ENCODE measurements at places on chromosomes 2 and 18. TPM values are rescaled to one million over a fixed set of nuclear protein-coding genes. Genes with fewer than 3 reads are reported as not detected.

ERMN gene
- total RNA-seq = not detected

HOXD13 gene
- not detected for total RNA-seq

USP34 gene
- total RNA-seq = 99.4 TPM

SLC14A1 gene
- total RNA-seq = not detected

SRBD1 gene
- total RNA-seq = 5.6 TPM

C2orf15 gene
- total RNA-seq = not detected

Data from G401 (cell line).